HFF-Myc (cell line): ENCODE measurements at places on chromosomes 16 and 17.

GRCh38 chr16:27318392-27319256 is 4.8 kb downstream of the IL4R start:
- DNase-seq, result no peak

DNA sequence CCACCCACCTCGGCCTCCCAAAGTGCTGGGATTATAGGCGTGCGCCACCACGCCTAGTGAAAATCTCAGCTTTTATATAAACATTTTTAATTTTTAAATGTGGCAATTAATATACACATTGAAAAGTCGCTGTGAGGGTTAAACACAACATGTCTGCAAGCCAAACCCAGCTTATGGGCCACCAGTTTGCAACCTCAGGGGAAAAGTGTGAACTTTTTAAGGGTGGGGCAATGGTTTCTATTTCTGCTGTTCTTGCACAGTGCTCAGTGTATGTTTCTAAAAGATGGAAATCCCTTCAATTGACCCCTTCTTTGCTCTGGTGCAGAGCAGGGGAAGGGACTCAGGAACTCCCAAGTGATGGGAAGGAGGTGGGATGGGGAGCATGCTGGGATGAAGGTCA is 18.3 kb upstream of the SUPT4H1 start:
- DNase-seq, result no peak

GRCh38 chr17:78341559-78342448 is 18.1 kb downstream of the SOCS3 start:
- DNase-seq, result no peak

GRCh38 chr16:48511071-48511540 is 98.9 kb downstream of the N4BP1 start:
- DNase-seq, result no peak

- DNase-seq, result no peak
These were observed 466 bp upstream of the HSF4 start for GRCh38 chr16:67163999-67164558.

- DNase-seq, result no peak
These were observed 1.2 kb downstream of the JPT1 start for GRCh38 chr17:75152922-75153779.

- DNase-seq, result no peak
These were observed 4.4 kb downstream of the RPL3L start for GRCh38 chr16:1950047-1950446.

DNA sequence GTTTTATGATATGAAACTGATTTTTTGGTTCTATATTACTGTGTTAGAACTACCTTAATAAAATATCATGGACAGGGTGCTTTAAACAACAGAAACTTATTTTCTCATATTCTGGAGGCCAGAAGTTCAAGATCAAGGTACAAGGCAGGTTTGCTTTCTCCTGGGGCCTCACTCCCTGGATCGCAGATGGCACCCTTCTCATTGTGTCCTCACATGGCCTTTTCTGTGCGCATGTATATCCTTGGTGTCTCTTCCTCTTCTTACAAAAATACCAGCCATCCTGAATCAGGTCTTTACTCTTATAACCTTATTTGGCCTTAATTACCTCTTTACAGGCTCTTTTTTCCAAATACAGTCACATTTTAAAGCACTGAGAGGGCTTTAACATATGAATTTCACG is 906.1 kb downstream of the CDH11 start:
- no peak for DNase-seq

DNA sequence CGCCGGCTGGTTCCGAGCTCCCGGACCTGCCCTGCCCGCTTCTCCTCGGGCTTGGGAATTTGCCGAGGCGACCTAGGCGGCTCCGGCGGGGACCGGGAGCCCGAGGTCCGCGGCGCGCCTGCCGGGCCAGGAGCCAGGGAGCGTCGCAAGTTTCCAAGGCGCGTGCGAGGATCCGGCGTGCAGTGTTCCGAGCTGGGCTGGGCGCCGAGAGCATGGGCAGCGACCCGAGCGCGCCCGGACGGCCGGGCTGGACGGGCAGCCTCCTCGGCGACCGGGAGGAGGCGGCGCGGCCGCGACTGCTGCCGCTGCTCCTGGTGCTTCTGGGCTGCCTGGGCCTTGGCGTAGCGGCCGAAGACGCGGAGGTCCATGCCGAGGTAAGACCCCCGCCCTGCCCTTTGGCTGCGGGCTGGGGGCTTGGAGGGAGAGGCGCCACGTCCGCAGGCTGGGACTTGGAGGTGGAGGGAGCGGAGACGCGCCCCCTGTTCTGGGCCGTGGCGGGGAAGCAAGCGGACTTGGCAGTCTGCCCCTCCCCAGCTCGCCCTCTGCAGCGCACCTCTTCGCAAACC is 668 bp downstream of the MMP15 start:
- no peak for DNase-seq

DNA sequence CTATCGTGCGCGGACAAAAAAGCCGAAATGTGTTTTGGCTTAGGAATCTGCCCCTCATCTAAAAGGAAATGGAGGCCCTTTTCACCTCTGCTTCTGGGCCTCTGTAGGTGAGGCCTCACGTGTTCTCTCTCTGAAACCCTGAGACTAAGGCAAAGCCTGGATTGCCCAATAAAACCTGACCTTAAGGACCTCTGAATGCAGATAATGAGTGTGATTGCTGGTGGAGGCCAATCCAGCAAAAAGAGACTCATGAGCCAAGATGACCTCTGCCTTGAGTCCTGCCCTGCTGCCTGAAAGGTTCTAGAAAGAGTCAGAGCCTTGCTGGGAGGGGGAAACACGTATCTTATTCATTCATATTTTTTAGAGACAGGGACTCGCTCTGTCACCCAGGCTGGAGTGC is 44.5 kb upstream of the ABR start:
- DNase-seq, result no peak

GRCh38 chr16:80547145-80547544 is 6.4 kb downstream of the DYNLRB2 start:
- DNase-seq, result no peak

- no peak for DNase-seq
These were observed 161.7 kb upstream of the CDH5 start for GRCh38 chr16:66204756-66205155.

GRCh38 chr17:13359774-13360173 is 242.0 kb downstream of the HS3ST3A1 start:
- no peak for DNase-seq

DNA sequence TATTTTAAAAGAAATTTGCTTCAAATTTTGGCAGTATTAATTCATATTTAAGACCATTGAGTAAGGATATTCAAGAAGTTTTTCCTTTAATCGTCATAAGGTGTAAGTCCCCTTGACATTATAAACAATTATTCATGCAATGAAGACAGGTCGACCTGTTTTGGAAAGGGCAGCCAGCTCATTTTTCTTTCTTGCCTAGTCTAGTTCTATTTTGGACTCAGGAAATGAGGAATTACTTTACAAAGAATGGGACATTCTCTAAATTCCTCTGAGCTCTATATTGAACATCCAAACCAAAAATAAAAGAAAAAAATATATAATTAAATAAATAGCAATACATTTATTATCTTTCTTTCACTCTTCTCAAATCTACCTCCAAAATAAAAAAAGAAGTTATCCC is 595.6 kb upstream of the KIF2B start:
- no peak for DNase-seq

- no peak for DNase-seq
These were observed 501 bp upstream of the AP2B1 start for GRCh38 chr17:35586569-35587073.

DNA sequence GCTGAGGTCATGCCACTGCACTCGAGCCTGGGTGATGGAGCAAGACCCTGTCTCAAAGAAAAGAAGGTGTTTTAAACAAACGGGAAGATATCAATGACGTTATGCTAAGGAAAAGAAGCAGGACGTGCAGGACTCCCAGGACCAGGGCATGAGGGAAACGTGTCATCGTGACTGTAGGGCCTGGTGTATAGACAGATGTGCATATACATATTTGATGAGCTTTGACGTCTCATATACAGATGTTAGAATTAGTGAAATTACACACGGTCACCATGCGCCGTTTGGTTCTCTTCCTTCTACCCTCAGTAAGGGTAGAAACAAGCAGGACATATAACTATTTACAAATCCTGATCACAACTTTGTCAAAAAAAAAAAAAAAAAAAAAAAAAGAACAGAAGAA is 17.6 kb upstream of the PVALEF start:
- DNase-seq, result no peak

GRCh38 chr17:57512258-57512657 is 232.8 kb downstream of the CCDC182 start:
- no peak for DNase-seq

- no peak for DNase-seq
These were observed 1.6 kb downstream of the EIF4A3 start for GRCh38 chr17:80145076-80146075.

DNA sequence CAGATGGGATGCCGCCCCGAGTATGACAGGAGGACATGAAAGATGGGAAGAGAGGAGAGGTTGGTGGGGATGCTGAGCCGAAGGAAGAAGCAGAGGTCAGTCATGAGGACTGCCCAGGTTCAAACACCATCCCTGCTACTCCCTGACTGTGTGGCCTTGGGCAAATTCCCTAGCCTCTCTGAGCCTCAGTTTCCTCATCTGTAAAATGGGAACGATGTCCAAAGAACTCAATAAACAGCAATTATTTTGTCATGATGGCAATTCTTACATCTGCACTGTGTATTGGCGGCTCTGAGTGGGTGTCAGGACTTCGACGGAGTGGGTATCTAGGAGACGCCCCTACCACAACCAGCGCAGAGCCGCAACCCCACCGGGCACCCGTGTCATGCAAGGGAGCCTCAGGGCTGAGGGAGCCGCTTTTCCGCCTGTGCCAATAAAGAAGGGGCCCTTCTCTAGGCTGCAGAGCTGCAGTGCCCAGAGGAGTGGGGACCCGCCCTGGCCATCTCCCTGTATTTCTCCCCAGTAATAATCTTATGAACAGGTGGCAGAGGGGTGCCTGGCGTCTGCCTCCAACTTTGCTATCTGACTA is 173.2 kb downstream of the ZNF423 start:
- no peak for DNase-seq

- no peak for DNase-seq
These were observed at the start of gene VAT1L for GRCh38 chr16:77788181-77789084. Gene VAT1L, plus strand, starts transcription at chr16:77788564. Its CDS starts 119 bp downstream, at chr16:77788683.

DNA sequence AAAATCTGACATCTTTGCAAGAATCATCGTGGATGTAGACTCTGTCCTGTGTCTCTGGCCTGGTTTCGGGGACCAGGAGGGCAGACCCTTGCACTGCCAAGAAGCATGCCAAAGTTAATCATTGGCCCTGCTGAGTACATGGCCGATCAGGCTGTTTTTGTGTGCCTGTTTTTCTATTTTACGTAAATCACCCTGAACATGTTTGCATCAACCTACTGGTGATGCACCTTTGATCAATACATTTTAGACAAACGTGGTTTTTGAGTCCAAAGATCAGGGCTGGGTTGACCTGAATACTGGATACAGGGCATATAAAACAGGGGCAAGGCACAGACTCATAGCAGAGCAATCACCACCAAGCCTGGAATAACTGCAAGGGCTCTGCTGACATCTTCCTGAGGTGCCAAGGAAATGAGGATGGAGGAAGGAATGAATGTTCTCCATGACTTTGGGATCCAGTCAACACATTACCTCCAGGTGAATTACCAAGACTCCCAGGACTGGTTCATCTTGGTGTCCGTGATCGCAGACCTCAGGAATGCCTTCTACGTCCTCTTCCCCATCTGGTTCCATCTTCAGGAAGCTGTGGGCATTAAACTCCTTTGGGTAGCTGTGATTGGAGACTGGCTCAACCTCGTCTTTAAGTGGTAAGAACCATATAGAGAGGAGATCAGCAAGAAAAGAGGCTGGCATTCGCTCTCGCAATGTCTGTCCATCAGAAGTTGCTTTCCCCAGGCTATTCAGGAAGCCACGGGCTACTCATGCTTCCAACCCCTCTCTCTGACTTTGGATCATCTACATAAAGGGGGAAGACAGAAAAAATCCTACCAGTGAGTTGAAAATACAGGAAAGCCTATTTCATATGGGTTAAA is at the start of gene G6PC1:
TSS of gene G6PC1 (plus strand) at position 340 of the 872 bp plus-strand sequence. CDS start at position 418, 78 bp downstream.
- DNase-seq, result no peak

GRCh38 chr16:67968400-67969253 is at the start of gene SLC12A4:
Gene SLC12A4, minus strand, starts transcription at chr16:67968637. Its CDS starts 84 bp downstream, at chr16:67968553.
- DNase-seq, result no peak

DNA sequence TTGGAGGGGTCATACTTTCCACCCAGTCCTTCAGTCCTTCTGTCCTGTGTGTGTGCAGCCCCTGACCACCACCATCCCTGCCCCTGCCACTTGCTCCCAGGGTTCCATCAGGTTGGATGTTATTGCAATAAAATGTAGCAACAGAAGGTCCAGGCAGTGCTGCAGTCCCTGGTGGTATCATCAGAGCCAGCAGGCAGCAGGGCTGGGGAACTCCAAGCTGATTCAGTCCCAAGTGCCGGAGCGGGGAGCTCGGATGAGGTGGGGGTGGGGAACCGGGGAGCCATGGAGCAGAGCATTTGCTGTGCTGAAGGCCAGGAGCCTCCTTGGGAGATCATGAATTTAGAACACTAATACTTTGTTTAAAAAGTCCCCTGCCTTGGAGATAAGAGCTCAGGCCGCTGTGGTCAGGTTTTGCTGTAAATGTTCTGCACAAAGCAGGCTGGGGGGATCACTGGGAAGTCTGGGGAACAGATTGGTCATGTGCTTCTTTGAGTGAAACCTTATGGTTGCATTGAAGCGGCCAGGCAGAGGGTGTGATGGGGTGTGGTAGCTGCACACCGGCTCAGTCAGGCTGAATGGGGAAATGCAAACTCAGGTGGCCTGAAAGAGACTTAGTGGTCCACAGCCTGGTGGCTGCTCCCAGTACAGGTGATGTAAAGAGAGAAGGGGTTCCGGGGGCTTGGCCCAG is 225.9 kb downstream of the SEC14L1 start:
- no peak for DNase-seq

DNA sequence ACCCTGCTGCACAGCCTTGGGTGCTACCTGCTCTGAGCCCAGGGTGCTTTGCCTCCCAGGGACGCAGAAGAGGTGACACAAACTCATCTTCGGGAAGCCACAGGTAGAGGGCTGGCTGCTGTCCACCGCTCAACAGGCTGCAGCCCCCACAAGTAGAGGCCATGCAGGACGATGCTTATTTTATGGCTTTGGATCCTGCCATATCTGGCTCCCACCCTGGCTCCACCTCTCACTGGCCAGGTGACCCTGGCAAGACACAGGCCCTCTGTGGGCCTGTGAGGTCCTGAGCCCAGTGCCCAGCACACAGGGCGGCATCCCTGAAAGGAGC is 11.3 kb upstream of the BCAR1 start:
- DNase-seq, result no peak

GRCh38 chr16:89828199-89828869 is at the start of gene SPIRE2:
Gene SPIRE2, plus strand, starts transcription at chr16:89828475. Its CDS starts 76 bp downstream, at chr16:89828551.
- no peak for DNase-seq
